NCI-H1417 (cell line): ENCODE measurements at places on chromosomes 11 and 22.
A peak's percentile ranks its signal among the peaks of the same experiment; 100 is the strongest.

GRCh38 chr22:25621986-25622385, 57.5 kb downstream of the GRK3 start:
- no peak for DNase-seq

GRCh38 chr11:113251281-113251680, 63.1 kb upstream of the TTC12 start:
- DNase-seq = no peak

DNA sequence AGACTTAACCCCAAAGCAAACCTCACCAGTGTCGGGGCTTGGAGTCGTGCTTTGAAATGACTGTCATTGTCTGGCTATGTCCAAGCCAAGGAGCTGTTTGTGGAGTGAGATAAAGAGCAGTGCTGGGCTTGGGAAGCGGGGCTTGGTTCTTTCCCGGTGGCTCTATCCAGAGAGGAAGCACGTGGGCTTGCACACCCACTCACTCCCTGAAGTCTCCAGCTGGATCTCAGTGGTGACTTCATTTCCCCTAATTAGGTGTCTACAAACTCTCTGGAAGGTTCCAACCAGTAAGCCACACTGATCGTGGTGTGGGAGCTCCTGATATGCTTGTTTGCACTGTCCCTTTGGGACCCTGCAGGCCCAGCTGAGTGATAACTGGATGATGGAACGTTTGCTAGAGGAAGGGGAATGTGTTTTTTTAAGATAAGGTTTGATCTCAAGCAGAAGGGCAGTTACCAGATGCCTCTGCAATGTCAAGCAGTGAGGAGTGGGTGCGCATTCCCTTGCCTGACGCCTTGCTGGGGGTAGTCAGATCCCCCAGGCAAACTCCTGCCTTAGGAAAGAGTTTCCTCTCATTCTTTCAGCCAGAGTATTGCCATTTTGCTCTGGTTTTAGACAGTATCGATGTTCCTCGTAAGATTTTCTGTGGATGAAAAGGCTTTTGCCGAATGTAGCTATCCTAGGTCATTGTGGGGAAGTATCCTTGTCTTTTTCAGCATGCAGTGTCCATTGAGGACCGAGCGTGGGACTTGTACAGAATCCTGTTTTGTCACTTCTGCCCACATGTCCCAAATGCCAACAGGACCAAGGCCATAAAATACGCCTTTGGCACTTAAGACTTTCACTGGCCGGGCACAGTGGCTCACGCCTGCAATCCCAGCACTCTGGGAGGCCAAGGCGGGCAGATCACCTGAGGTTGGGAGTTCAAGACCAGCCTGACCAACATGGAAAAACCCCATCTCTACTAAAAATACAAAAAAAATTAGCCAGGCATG, 90.9 kb downstream of the MICAL2 start:
- no peak for DNase-seq

DNA sequence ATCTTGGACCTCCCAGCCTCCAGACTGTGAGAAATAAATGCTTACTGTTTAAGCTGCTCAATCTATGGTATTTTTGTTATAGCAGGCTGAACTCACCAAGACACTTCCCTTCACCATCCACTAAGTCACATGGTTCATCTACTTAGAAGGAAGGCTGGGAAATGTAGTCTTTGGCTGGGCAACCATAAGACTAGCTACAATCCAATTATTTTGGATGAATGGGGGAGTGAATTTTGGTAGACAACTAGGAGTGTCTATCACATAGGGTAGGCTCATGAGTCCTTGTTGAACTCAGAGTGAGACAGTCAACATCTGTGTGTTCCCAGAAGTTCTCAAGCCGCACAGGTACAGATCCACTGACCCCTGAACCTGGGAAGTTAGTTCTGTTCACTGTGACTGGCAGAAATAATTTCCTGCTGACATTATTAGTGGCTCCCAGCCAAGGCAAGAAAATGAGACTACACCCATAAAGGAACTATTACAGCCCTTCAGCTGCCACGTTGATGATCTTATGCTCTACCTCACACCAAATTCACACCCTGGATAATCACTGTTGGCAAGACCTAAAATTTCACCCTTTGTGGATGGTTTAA, 3.1 kb upstream of the SLC35C1 start:
- DNase-seq = no peak

DNA sequence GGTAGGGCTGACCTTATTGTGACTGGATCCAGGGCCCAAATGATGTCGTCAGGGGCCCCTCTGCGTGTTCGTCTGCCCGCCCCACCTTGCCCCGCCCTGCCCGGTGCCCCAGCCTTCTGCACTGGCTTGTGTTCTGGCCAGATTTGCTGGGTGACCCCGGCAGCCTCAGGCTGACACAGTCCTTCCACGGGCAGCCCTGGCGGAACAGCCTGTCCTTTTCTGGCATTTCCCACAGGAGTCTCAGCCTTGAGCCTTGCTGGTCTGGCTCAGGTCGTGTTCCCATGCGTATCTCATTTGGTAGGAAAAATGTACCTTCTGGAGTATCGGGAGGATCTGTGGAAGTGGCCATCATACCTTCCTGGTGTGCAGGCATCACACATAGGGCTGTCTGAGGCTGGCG, 31.0 kb downstream of the IGHMBP2 start:
- no peak for DNase-seq

GRCh38 chr11:108084811-108085210, 36.6 kb upstream of the ACAT1 start:
- DNase-seq = peak; percentile 33
